ENCODE measurements at places on chromosomes 4 and X. TPM values are rescaled to one million over a fixed set of nuclear protein-coding genes. Genes with fewer than 3 reads are reported as not detected.

The CTAG2 gene
- not detected for polyA plus RNA-seq

The AFM gene
- 0.57 TPM for polyA plus RNA-seq

The TRAM1L1 gene
- polyA plus RNA-seq: 14.2 TPM

The PPP1R2C gene
- polyA plus RNA-seq: not detected

The ZMAT1 gene
- polyA plus RNA-seq: 41.3 TPM

Data from left renal pelvis (tissue), 4 donors.